ENCODE measurements at places on chromosomes 12 and 14.

- peak; percentile 35 for DNase-seq
These were observed 18.0 kb downstream of the NIN start for GRCh38 chr14:50812856-50813543.

- DNase-seq, result peak; percentile 41
These were observed 29.6 kb upstream of the NCOR2 start for GRCh38 chr12:124597041-124597440.

- DNase-seq, result peak; percentile 57
These were observed 11.7 kb downstream of the HDAC7 start for GRCh38 chr12:47808050-47808449.

GRCh38 chr12:3250576-3250975 lies 173.4 kb downstream of the TSPAN9 start:
- no peak for DNase-seq

GRCh38 chr14:30874120-30874998 lies at the start of gene COCH:
TSS of gene COCH (plus strand) at chr14:30874559. CDS start at chr14:30874939, 380 bp downstream.
- DNase-seq, result peak; percentile 80

GRCh38 chr12:103161582-103162362 lies 204.3 kb downstream of the ASCL1 start:
- DNase-seq, result no peak
